ENCODE measurements at places on chromosomes 6 and 20. TPM values are rescaled to one million over a fixed set of nuclear protein-coding genes. Genes with fewer than 3 reads are reported as not detected.

GRCh38 chr6:45921691-45922281 is 93.9 kb downstream of the CLIC5 start:
- no peak for DNase-seq

Gene PSORS1C1
- total RNA-seq: 4.2 TPM

Gene C20orf141
- total RNA-seq: not detected

DNA sequence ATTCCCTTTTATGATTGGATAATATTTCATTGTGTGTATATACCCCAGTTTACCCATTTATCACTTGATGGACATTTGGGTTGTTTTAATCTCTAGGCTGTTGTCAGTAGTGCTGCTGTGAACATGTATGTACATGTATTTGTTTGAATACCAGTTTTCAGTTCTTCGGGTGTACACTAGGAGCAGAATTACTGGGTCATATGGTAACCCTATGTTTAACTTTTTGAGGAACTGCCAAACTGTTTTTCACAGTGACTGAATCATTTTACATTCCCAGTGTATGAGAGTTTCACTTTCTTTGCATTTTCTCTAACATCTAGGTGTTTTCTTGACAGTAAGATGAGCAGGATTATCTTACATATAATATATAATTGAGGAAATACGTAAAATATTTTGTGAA is 44.7 kb upstream of the ADIG start:
- DNase-seq: no peak

DNA sequence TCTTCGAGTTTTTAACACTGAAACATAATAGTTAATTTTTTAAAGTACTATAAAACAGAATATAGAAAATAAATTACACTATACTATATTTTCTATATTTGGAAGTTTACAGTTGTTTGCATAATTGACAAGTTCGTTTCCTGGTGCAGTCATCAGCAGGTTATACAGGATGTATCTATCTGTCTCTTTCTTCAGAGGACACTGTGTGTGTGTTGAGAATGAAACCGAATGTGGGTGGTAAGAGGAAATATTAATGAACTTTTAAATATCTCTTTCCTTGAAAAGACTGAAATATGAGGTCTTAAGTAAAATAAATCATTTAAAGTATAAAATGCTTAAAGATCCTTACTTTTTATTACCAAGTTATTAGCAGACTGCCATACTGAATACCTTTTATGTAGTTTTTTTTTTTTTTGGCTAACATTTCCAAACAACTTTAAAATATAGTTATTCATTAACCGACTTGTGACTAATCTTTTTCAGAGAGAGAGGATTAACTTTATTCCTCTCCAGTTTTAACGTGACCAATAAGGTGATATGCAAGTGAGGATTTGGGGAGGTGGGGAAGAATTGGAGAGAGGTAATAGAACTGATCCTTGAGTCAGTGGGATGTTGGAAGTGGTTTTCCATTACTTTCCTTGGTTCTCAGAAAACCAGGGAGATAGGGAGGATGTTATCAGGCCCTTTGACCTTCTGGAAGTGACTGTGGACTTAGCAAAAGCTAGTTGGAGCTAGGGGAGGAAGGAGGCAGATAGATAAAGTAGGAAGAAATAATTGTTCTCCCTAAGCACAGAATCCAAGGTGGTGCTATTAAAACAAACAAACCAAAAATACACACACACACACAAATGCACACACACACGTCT is 380.0 kb upstream of the FLRT3 start:
- DNase-seq: no peak

DNA sequence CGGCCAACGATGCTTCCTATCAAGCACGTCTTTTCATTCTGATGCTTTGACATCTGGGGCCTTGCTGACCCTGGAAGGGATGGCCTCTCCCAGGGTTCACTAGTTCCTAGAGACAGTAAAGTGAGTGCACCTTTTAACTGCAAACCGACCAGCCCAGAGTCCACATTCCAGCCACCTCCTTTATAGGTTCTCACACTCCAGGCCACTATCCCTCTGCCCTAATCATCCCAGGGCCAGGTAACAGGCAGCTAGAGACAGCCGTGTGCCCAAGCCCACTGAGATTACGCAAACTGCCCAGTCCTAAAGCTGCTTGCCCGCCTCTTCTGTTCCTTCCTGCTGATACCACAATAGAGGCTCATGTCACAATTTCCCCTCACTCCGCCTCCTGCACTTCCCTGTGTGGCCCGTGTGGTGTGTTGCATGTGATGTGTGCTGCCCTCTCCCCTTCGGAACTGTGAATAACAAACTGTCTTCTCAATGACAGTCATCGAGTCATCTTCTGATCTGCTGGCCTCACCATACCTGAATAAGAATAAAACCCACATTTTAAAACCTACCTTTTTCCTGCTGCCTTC is 123.7 kb upstream of the EXOC2 start:
- no peak for DNase-seq

Gene MCCD1
- total RNA-seq: not detected

Gene C6orf52
- total RNA-seq: 0.97 TPM

Gene SIRPB1
- 1.6 TPM for total RNA-seq

GRCh38 chr6:127435626-127436220 is 23.5 kb downstream of the KIAA0408 start:
- DNase-seq: no peak

DNA sequence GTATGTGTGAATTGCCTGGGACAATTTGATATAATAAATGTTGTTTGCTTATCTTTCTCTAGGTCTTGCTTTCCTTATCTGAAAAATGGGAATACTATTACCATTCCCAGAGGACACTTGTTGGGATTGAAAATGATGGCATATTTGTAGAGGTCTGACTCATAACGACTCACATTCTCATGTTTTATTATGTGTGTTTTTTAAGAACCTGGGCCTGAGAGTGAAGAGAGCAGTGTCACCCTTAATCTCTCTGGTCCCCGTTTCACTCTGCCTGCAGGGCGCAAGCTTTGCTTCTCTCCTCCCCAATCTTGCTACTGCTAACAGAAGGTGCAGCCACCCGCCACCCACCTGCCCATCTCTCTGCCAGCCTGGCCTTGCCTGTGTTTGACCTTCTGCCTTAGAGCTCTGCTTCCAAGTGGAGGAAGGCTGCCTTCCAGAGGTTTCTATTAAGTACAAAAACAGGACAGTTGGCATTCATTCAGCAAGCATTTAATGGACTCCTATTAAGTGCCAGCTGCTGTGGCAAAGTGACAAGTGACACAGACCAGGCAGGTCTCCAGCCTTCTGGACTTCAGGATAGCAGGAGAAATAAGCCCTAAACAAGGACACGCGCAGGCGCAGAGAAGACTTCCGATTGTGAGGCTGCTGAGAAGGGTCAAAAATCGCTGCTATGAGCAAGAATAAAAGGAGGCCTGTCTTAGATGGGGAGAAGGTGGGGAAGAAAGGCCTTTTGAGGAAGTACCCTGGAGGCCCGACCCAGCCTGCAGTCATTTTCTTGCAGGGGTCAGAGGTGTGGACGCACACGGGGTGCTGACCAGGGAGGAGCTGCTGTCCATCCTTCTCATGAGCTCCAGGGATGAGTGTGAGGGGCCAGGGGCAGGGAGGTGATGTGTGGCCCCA is 112.5 kb downstream of the JPH2 start:
- DNase-seq: no peak

Data from chondrocyte (in vitro differentiated cells).